ENCODE measurements at places on chromosomes 13 and 19.
A peak's percentile ranks its signal among the peaks of the same experiment; 100 is the strongest.

GRCh38 chr19:1079566-1080111 is 12.7 kb downstream of the ARHGAP45 start:
- DNase-seq: no peak

DNA sequence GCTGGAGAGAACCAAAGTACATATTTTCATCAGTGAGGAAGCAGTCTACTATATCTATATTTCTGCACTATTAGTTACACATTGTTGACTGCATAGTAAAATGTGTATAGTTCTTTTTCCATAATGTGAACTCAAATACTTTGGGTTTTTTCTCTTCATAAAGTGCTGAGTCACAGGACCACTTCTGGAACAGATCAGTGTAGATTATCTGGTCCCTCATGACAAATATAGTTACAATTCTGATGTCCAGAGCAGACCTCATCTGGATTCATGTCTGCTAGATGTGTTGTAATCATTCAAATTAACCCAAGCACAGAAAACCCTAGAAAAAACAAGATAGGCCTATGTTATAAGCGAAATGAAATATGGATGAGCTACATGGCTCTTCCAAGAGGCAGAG is 171.4 kb downstream of the SUCLA2 start:
- no peak for DNase-seq

DNA sequence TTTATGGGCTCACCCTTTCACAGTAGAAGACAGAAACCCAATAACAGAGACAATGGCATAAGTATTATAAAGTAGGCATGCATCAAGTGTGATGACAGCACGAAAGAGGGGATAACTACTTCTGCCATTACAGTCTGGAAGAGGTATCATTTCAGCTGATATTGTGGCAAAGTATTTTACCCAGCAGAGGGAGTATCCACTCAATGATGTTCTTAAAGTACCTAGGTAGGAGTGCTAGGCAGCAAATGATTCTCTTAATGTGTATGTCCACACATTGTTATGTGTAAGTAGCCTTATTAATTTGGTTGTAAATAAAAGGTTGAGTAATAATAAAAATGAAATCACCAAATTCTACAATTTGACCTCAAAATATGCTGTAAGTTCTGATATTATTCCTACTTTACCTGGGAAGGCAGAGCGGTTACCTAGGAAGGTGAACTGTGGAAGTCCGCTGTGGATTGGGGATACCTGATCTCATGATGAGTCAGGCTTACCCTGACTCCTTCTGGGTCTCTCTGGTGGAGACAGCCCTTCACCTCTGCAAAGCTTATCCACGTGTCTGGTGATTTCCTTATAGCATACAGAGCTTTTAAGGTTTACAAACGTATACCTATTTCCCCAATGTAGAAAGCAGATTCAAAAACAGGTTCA is 4.1 kb upstream of the UBAC2 start:
- DNase-seq: no peak

GRCh38 chr19:45492627-45493470 is 4.0 kb downstream of the RTN2 start:
- no peak for DNase-seq

DNA sequence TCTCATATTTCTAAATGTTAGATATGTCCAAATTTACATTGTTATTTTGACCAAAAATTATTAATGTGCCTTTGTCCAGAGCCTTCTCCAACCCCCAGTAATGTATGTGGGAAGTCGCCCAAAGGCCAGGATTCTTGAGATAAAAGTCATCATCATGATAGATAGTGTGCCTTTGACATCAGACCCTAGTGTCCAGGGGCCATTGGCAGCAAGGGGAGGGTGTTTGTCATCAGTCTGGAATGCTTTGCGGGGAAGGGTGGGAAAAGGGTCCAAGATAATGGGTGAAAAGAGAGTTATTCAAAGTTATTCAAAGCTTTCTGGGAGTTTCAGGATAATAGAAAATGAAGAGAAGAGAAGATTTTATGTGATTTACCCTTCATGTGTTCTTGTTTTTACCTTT is 909.5 kb upstream of the GPC6 start:
- no peak for DNase-seq

- DNase-seq: no peak
Observed at GRCh38 chr19:12733369-12734214, 892 bp downstream of the TRIR start.

GRCh38 chr13:44912278-44913016 is 76.8 kb downstream of the NUFIP1 start:
- DNase-seq: no peak

DNA sequence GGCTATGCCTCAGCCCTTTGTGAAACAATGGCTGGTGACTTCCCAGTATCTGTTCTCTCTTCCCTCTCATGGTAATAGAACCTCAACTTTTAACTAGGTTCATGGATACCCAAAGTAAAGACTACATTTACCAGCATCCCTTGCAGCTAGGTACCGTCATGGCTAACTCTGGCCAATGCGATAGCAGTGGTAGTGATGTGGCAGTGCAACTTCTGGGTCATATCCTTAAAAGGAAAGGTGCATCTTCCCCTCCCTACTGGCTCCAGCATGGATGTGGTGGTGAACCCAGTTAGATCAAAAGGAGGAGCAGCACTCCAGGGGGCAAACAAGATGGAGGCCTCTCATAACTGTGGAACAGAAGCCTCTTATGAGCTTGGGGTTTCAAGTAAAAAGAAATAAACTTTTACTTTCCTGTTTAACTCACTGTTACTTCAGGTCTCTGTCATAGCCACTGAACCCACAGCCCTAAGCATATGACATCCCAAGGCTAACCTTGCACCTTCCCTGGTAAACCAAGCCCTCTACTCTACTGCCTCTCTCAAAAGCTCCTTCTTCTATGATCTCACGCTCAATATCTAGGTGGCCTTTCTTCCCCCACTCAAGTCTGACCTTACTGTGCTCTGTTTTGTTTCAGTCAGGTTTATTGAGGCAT is 104.4 kb downstream of the DOCK9 start:
- DNase-seq: no peak

- no peak for DNase-seq
Observed at GRCh38 chr19:39939556-39939955, 5.1 kb upstream of the FCGBP start.

GRCh38 chr19:55384920-55385723 is 610 bp upstream of the RPL28 start:
- peak; percentile 79 for DNase-seq

GRCh38 chr13:80166352-80166751 is 174.6 kb downstream of the SPRY2 start:
- no peak for DNase-seq

GRCh38 chr13:69274231-69274630 is 833.4 kb upstream of the ATXN8OS start:
- no peak for DNase-seq

DNA sequence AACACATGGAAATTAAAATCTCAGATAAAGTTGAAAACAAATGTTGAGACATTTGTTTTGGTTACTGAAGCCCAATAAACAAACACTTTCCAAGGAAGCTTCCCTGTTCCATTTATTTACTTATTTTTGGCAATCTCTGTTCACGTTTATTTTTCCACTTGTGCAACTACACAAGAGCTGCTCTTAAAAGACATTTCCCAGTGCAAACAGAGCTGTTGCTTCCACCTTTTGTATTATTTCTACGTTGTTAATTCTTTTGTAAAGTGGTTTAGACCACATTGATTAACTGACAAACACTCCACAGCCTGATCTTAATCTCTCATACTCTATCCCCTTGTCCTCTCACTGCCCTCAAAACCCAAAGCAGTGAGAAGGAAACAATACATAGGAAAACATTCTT is 757.6 kb downstream of the LIG4 start:
- no peak for DNase-seq

DNA sequence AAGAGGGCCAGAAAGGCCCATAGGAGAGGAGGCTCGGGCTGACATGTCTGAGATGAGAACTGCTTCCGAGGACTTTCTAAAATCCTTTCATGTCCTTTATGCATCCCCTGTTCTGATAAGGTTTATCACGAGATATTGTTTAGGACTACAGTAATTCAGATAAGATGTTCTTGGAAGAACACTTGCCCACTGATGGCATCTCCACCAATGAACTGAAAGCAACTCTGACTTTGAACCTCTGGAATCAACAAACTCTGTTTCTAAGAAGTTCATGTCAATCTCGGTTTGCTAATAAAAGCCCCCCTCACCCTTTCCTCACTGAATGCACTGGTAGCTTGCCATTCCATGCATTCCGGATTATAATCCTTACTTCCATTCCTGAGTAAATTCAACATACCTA is 90.9 kb downstream of the FGF9 start:
- no peak for DNase-seq

DNA sequence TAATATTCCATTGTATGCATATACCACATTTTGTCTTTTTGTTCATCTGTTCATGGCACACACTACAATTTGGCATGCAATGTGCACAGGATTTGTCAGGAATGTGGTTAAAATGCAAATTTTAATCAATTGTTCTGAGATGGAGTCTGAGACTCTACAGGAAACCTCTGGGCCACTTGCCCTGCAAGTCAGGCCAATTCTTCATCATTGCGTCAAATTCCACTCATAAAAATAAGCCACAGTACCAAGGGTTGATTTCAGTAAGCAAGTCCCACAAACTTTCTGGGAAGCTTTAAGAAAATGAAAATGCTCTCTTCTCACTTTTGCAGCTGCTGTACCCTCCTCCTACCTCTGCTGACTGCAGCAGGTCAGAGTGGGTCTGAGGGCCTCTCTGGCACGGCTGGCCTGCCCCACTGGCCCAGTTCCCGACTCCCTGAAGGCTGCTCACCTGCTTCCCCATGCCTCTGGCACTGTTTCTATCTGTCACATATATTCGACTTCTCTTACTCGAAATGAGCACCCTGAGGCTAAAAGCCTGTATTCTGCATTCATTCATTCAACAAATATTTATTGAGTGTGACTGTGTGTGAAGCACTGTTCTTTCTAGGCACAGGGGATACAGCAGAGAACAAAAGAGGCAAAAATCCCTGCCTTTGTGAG is 83.8 kb upstream of the WASF3 start:
- no peak for DNase-seq

GRCh38 chr13:28653111-28653510 is 5.8 kb upstream of the POMP start:
- no peak for DNase-seq

- no peak for DNase-seq
Observed at GRCh38 chr13:99382428-99383133, 75.4 kb upstream of the GPR183 start.

- no peak for DNase-seq
Observed at GRCh38 chr13:71922194-71922593, 55.2 kb upstream of the DACH1 start.

Measured in AG09309 (cell line).